ENCODE measurements at places on chromosomes 16 and 17.
A peak's percentile ranks its signal among the peaks of the same experiment; 100 is the strongest.

GRCh38 chr17:48012151-48012520 is 25.5 kb downstream of the COPZ2 start:
- DNase-seq = peak; percentile 54

DNA sequence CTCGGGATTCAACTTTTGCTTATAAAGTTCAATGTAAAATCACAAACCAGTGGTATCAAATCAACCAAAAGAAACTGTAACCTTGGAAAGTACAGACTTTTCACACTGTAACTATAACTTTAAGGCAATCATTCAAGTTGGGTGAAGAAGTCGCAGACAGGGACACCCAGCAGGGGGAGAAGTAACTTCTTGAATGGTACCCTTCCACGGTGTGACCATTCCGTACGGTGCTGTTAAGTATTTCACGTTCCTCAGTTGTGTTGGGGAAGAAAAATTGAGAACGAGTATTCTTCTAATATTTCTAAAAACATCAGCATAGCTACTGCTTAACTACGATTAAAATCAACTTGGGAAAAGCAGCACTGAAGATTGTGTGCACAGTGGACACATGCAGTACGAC is 55.8 kb downstream of the MYH10 start:
- DNase-seq = no peak

- no peak for DNase-seq
Measured at GRCh38 chr16:4190712-4191333, 51.1 kb downstream of the SRL start.

- no peak for DNase-seq
Measured at GRCh38 chr16:68636818-68637217, 8.3 kb upstream of the CDH3 start.

DNA sequence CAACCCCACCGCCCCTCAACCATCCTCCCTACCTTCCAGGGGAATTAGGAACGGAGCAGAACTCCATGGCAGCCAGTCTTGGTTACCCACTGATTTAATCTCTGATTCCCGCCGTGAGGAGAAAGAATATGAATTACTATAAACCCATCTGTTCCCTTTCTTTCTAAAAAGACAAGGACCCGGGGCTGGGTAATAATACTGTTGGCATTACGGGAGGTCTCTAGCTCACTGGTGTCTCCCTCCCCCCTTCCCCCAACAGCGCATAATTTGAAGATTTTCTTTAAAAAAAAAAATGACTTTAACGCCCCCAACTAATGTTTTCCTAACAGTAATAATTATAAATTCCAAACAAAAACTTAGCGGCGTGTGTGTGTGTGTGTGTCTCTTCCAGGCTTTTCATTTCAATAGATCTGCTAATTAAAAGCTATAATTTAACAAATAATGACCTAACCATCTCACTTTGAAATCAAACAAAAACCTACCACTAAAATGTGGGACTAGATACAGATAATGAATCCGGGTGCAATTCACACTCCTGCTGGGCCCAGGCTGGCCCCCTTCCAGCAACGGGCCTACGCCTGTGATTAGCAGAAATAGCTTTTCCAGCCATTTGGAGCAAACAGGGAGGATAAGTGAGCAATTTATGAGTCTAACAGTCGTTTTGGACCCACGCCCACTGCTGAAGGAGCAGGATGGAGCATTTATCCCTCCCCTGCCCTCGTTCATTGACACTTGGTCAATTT is 18.2 kb upstream of the BHLHA9 start:
- no peak for DNase-seq

DNA sequence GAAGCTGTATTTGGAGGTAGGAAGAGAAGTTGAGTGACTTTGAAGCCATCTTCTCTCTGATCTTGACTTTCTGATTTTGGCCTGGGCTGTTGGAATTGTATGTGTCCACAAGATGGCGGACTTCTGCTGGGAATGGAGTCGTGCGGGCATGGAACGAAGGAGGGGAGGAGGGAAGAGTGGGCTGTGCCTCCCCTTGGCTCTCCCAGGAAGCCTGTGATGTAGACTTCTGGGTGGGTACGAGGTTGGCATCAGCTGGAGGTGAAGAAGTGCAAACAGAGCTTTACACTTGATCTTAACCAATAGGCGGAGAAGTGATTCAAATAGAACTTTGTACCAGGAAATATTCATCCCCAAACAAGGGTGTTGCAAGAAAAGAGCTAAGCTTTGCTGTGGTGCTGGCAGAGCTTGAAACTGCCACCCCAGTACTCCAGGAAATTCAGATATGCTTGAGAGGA is 7.4 kb upstream of the TMEM220 start:
- DNase-seq = peak; percentile 17

All from CD4-positive, alpha-beta T cell (primary cell).